ENCODE measurements at places on chromosomes 5 and 9. TPM values are rescaled to one million over a fixed set of nuclear protein-coding genes. Genes with fewer than 3 reads are reported as not detected.

DNA sequence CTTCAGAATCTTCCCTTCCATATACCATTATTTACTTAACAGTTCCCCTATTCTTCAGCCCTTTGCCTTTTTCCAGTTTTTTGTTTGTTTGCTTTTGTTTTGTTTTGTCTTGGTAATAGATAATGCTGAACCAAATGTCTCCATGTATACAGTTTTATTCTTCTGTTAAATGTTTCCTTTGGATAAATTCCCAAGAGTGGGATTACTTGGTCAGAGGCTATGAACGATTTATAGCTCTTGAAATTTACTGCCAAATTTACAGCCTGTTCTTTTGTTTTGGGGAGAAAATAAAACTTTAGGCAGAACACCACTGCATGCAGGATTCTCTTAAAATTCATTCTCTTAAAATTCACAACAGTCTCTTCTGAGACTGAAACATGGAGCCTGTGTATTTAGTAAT, 38.6 kb downstream of the NR4A3 start:
- H3K4me1 ChIP-seq: no peaks in the 10 kb centered on the region
- DNase-seq: no peak
- no peaks in the 10 kb centered on the region for H3K27me3 ChIP-seq
- H3K36me3 ChIP-seq: no peaks in the 10 kb centered on the region
- no peak overlapping the region for H3K4me3 ChIP-seq

DNA sequence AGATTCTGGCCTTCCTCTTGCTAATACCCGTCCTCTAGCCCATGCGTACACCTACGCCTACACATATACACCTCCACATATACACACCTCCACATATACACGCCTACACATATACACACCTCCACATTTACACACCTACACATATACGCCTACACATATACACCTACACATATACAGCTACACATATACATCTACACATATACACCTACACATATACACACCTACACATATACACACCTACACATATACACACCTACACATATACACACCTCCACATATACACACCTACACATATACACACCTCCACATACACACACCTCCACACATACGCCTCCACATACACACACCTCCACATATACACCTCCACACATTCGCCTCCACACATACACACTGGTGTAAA, 27.2 kb downstream of the AK3 start:
- no peak overlapping the region for H3K27ac ChIP-seq
- H3K4me1 ChIP-seq: no peaks in the 10 kb centered on the region
- H3K27me3 ChIP-seq: no peaks in the 10 kb centered on the region
- no peak overlapping the region for H3K4me3 ChIP-seq
- no peak for DNase-seq

GRCh38 chr9:112187404-112187803, 12.3 kb upstream of the SUSD1 start:
- no peaks in the 10 kb centered on the region for H3K4me1 ChIP-seq
- DNase-seq: no peak
- no peaks in the 10 kb centered on the region for H3K36me3 ChIP-seq

CTNND2 gene
- 0.13 TPM for total RNA-seq

DNA sequence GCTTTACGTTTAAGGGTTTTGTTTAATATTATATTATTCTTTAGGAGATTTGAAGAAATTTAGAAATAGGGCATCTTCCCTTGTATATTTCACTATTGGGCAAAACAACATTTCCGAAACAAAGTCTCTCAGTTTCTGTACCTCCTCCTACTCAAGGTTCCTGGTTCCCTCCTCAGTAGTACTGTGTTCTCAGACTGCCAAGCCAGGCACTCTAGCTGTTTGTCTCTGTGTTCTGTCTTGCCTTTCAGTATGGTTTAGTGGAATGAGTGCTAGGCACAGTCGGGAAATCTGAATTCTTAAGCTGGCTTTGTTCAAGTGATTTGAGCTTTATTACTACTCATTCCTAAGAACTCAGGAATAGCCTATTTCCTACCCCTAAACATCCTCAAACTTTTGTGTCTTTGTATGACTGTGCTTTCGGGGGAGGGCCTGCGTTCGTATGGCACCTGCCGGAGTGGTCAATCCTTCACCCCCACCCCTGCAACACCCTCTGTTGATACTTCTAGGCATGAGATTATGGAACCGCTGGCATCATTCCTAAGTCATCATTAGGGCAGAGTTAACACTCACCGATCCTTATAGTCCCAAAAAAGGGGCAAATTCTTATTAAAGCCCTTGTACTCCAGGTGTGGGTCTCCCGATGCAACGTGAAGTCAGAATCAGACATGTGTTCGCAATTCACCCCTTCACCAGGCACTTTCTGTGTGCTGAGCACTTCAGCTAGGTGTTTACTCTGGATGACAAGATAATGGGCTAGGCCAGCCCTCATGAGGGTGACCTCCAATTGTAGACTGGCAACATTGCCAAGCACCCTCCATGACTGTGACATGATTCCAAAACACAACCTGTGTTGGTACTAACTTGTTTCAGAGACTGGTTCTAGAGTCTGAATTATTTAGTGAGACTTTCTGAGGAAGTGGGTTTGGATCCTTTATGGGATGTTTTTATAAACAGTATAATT, 24.5 kb downstream of the SNX18 start:
- no peaks in the 10 kb centered on the region for H3K36me3 ChIP-seq
- no peak overlapping the region for H3K27ac ChIP-seq
- no peak overlapping the region for H3K4me3 ChIP-seq
- no peaks in the 10 kb centered on the region for H3K4me1 ChIP-seq

- H3K4me3 ChIP-seq: no peak overlapping the region
- no peak for DNase-seq
- H3K27ac ChIP-seq: no peak overlapping the region
- no peaks in the 10 kb centered on the region for H3K4me1 ChIP-seq
- peaks cover 3% of the 10 kb centered on the region for H3K27me3 ChIP-seq
These were observed 12.9 kb upstream of the RNF183 start for GRCh38 chr9:113316030-113316429.

NSG2 gene
- not detected for total RNA-seq

DNA sequence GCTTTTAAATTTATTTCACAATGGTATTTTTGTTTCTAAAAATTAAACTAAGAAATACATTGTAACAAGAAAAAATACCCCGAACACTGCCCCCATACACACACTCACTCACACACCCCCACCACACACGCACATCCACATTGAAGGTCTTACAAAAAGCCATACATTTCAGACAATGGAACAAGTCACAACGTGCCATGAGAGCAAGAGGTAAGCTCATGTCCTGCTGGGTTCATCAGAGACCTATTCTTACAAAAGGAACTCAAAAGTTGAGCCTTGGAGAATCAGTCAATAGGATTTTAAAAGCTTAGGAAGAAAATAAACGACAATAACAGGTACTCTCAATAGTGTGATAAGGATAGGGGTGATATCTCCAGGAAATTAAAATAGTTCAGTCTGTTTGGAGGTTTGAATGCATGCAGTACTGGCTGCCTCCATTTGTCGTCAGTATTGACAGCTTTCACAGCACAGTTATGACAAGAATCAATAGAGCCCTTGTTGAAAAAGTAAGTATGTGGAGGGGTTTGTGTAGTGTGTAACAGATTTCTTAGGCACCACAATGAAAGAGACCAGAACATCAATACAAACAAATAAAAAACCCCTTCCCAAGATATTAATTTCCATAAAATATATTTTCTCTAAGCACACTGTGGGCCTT, 1826.2 kb upstream of the CDH6 start:
- DNase-seq: no peak
- no peak overlapping the region for H3K27ac ChIP-seq

DNA sequence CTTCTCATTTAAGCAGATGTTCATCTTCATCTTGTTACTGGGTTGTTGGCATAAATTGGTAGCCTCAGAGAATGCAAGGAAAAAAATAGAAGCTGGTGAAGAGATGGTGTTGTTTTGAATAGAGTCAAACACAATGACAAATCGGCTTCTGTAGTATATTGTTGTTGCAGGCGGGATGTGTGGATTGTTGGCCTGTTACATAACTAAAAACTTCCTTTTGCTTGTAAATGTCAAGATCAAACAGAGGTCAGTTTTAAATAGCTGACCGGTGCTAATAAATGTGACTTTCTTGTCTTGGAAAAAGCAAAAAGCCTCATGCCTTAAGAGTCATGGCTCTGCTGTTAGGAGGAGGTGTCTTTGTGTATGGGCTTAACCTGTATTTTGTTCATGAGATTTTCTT, 59.2 kb downstream of the CCDC192 start:
- no peaks in the 10 kb centered on the region for H3K27me3 ChIP-seq
- DNase-seq: no peak
- H3K27ac ChIP-seq: no peak overlapping the region
- H3K36me3 ChIP-seq: no peaks in the 10 kb centered on the region

DNA sequence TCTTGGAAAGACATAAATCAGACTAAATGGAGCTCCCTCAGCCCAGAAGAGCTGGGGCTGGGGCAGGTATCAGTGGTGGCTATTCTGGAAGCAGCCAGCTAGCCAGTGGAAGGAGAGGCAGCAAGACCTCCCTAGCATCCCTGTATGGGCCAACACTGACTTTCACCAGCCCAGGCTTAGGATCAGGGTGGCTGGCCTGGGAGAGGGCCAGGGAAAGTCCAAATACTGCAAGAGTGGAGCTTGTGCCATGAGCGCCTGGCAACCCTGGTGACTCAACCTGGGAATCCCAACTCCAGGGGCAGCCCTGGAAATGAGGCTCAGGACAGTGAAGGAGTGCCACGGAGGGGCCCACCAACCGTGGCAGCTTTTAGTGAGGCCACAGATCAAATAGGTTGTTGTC, 7.6 kb upstream of the IRF1 start:
- no peaks in the 10 kb centered on the region for H3K27me3 ChIP-seq

DNA sequence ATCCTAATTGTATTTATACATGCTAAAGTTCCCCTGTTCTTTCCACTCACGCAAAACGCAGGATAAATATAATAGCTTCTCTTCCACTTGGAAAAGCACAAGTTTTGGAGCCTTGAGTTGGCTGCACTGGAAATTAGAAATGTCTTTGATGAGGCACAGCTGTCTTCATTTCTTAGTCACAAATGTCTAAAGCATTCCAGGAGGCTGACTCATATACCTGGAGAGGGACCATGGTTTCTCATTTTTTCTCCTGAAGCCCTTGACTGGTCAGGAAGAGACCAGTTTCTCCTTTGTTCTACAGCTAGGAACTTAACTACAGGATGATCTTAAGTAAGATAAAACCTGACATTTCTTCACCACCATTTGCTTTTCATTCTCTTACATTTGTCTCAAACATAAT, 16.2 kb downstream of the MTX3 start:
- H3K36me3 ChIP-seq: no peaks in the 10 kb centered on the region
- no peak for DNase-seq
- H3K4me3 ChIP-seq: no peak overlapping the region
- H3K27ac ChIP-seq: no peak overlapping the region
- H3K4me1 ChIP-seq: no peaks in the 10 kb centered on the region
- no peaks in the 10 kb centered on the region for H3K27me3 ChIP-seq

DNA sequence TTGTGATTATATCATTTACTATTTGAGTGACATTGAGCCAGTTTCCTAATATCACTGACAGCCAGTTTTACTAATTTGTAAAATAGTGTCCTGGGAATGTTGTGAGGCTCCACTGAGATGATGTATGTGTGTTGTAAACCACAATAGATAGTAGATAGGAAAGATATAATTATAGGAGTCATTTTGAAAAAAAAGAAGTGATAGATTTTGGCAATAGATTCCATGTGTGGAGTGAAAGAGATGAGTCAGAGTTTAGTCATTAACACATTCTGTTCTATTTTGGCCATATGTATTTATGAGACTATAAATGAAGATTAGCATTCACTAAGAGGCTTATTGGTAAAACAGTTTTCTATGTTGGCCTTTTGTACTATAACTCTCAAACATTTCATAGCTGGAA, 388.2 kb downstream of the FAM170A start:
- H3K4me1 ChIP-seq: no peaks in the 10 kb centered on the region
- no peak overlapping the region for H3K27ac ChIP-seq
- no peak for DNase-seq
- no peaks in the 10 kb centered on the region for H3K36me3 ChIP-seq

SAXO1 gene
- not detected for total RNA-seq

FYB1 gene
- total RNA-seq: 0.56 TPM

PCDHA9 gene
- total RNA-seq: not detected

NCS1 gene
- 0.05 TPM for total RNA-seq

- peaks cover 17% of the 10 kb centered on the region for H3K36me3 ChIP-seq
- no peaks in the 10 kb centered on the region for H3K27me3 ChIP-seq
- H3K4me1 ChIP-seq: no peaks in the 10 kb centered on the region
- no peak for DNase-seq
These were observed 110.1 kb downstream of the INSYN2B start for GRCh38 chr5:169870211-169870610.

SLC27A6 gene
- total RNA-seq: not detected

- H3K36me3 ChIP-seq: peaks cover 25% of the 10 kb centered on the region
- no peak overlapping the region for H3K4me3 ChIP-seq
- no peaks in the 10 kb centered on the region for H3K27me3 ChIP-seq
- no peak overlapping the region for H3K27ac ChIP-seq
- H3K4me1 ChIP-seq: peaks cover 18% of the 10 kb centered on the region
- no peak for DNase-seq
These were observed 16.6 kb downstream of the ZNF131 start for GRCh38 chr5:43137326-43137725.

Data from GM12878 (cell line).